ENCODE measurements at places on chromosomes 16 and 17.

DNA sequence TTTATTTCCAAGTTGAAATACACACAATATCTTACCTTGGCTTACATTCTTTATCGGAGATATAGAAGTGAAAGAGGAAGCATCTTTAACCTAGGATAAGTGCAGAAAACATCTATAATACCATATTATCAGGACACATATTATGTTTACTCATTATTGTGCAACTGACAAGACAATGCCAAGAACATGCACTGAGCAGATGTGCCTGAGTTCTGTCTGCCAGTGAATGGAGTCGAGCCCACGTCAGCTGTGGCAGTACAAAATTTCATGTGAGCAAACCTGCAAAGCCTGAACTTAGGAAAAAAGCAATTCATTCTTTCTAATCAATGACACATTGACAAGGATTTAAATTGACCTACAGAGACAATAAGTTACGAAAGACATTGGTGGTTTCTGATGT lies 154.4 kb downstream of the AXIN2 start:
- DNase-seq, result no peak

DNA sequence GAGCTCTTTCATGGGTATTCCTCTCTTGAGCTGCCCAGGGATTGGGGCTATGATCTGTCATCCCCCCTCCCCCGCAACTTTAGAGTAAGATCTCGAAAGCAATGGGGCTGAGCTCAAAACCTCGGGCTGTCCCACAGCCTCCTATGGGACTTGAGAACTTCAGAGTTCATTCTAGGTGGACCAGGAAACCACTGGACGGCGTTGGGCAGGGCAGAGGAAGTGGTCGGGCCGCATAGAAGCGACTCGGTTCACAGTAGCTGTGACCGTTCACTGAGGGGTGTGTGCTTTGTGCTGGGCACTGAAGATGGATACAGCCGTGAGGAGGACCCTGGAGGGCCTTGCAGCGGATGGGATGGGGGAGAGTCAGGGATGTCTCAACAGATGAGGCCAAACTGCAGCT lies 292.0 kb downstream of the CPPED1 start:
- no peak for DNase-seq

DNA sequence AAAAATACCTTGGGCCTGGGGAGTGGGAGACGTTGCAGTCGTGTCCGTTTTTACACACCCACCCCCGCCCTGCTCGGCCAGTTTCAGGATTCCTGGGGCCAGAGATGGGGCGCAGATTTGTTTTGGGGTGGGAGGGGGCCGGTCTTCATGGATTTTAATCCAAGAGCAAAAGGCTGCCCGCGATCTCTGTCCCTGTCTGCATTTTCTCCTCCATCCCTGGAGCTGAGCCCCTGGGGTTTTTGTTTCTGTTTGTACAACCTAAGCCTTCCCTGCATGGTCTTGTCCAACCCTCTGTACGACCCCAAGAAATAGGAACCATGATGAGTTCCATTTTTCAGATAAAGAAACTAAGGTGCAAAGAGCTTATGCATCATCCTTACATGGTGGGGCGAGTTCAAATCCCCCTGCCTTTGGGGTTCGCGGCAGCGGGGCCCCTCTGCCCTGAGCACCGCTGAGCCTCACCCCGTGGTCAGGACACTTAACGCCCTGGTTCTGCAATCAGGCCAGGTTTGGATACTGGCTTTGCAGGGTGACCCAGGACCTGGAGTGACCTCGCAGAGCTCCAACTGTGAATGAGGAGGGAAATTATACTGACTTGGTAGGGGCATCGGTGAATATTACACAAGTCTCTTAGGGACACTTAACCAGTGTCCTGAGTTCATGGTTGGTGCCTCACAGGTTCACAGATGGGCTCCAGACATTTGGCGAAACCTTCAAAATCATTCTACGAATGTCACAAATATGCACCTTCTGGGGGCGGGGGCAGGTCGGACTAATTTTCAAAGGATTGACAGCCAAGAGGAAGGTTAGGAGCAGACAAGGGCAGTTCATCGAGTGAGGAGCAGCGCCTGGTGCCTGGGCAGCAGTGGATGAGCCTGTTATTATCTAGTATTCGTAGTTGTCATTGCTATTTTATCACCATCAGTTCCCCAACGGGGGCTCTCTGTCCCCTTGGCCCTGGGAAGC lies 4.1 kb upstream of the FOXF1 start:
- DNase-seq, result no peak

- DNase-seq, result no peak
Measured at GRCh38 chr17:81349397-81350319, 45.6 kb upstream of the BAHCC1 start.

GRCh38 chr17:44900894-44901293 lies 1.6 kb upstream of the EFTUD2 start:
- DNase-seq, result no peak

GRCh38 chr17:10648956-10649355 lies 8.2 kb downstream of the MYH3 start:
- no peak for DNase-seq

DNA sequence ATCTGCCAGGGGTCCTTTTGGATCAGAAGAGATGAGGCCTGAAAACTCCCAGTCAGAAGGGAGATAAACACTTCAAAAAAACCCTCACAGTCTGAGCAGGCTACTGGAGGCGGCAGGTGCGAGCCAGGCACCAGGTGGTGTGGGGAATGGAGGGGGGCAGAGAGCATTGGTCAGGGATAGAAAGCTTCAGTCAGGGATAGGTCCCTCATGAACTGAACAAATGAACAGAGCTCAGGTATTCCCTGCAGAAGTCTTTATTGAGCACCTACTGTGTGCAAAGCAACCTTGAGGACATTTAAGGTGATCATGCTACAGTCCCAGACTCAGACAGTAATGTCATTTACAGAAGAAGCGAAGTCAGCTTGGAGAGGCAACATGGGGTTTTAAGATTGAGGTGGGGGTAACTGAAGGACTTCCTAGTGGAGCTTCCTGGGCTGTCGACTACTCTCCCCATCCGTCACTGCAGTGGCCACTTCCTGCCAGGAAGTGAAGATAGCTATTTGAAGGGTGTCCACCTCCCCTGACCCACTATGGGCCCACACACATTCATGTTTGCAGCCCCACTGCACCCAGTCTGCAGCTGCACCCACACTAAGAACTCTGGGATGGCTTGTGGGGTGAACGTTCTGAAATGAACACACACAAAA lies 3.2 kb downstream of the KIFC3 start:
- DNase-seq, result no peak

- DNase-seq, result no peak
Measured at GRCh38 chr16:10322723-10323527, 62.9 kb upstream of the ATF7IP2 start.

GRCh38 chr16:5504064-5504781 lies 406.6 kb upstream of the EEF2KMT start:
- DNase-seq, result no peak

- DNase-seq, result peak; percentile 50
Measured at GRCh38 chr17:57114085-57114673, 29.1 kb downstream of the AKAP1 start.

- DNase-seq, result no peak
Measured at GRCh38 chr16:58021661-58022551, 3.6 kb upstream of the MMP15 start.

DNA sequence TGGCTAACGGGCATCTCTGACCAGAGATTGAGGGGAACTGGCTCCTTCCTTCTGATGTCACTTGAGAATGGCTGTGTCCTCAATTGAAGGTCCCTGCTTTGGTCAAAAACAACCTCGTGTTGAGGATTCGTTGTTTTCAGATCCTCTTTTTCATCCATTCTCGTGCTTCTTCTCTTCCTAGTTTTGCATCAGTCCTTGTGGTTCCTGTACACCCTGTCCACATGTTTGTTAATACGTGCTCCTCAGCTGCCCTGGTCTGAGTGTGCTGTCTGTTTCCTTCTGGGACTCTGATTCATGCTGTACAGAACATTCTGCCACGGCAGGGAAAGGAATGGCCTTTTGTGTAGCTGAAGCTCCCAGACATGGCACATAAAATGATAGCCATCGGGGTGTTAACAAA lies 863.2 kb upstream of the GOT2 start:
- DNase-seq, result no peak

GRCh38 chr16:10405386-10405939 lies 19.6 kb downstream of the ATF7IP2 start:
- no peak for DNase-seq

DNA sequence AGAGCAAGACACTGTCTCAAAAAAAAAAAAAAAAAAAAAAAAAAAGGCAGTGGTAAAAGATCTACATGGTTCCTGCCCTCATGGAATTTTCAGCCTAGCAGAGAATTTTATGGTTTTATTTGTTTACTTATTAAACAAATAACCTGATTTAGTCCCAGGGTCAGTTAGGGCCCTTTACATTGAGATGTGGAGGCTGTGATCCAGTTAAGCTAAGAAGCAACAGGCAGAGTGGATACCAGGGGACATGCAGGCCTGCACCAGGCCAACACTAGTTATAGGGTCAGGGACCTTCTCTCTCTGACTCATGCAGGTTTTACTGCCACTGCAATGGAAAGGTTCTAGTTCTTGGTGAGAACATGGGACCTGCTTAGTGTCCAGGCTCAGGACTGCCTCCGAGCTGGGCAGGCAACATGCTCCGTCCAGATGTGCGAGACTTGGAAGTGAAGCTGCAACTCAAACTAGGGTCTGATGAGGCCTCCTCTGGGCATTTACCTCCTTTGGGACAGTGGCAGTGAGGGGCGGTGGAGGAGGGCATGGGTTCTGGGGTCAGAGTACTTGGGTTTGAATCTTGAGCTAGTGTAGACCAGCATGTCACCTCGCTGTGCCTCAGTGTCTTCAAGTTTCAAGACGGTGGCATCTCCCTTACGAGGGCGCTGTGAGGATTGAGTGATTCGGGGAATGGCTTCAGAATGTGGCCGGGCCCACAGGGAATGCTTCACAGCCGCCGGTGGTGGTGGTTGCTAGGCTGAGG lies 301.8 kb downstream of the CPPED1 start:
- DNase-seq, result no peak

DNA sequence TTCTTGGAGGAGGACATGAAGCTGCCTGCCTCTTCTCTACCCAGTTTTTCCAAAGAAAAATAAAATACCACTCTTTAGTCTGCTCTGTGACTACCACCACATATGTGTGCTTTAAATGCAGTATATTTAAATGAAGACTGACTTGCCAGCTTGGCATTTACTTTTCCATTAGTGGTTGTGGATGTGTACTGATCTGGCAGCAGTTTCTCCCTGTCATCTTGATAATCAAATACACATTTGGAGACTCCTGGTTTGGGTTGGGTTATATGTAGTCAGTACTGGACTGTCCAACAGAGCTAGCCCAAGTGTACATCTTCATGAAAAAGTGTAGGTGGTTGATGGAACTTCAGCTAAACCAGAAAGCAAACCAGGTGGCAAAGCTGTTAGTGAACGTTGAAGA lies 19.9 kb downstream of the COX10 start:
- no peak for DNase-seq

DNA sequence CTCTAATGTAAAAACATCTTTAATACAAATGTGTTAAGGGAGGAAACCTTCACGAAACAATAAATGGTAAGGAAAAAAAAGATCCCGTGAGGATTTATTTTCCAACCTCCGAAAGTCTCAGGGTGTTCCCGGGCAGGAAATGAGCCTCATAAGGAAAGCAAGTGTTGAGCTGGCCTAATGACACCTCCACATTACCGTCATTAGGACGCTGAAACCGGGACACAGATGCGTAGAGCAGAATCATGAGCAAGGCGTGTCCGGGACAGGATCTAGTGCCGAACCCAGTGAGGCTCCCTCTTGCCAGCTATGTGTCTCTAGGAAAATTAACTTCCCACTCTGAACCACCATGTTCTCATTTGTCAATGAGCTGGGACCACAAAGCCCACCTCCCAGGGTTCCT lies 22.7 kb upstream of the CYTH1 start:
- DNase-seq, result no peak

DNA sequence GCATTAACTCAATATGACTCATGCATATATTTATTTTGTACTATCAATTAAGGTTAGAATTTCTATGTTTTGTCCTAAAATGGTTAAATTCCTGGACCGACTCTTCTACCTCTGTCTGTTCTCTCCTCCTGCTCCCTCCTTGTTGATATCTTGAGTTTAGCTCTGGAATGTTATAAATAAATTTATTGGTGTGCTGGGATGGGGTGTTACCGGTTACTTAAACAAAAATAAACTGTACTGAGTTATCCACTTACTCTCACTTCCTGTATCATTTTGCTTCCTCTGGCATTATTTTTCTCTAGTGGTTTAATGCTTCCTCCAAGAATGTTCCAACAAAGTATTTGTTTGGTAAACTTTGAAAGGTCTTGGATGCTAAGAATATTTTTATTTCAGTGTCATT lies 120.1 kb downstream of the ABCA8 start:
- DNase-seq, result no peak

- no peak for DNase-seq
Measured at GRCh38 chr17:8273884-8274444, 14.5 kb upstream of the RANGRF start.

DNA sequence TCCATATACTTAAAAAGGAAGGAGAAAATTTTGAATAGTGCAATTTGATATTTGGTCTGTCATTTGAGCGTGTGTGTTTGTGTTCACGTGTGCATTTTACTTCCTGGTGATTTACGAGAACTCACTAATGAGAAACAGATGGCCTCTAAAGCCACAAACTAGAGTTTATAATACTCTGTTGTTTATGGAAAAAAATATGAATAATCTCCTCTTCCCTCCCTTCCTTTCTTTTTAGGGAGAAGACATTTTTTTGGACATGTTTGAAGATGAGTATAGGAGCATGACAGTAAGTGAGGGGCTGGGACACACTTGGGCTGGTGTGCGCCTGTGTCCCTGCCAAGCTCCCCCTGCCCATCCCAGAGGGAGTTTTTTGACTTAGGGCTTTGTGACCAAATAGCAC lies 102.7 kb downstream of the CLEC16A start:
- no peak for DNase-seq

- no peak for DNase-seq
Measured at GRCh38 chr16:57721356-57722209, 14.0 kb upstream of the KATNB1 start.

DNA sequence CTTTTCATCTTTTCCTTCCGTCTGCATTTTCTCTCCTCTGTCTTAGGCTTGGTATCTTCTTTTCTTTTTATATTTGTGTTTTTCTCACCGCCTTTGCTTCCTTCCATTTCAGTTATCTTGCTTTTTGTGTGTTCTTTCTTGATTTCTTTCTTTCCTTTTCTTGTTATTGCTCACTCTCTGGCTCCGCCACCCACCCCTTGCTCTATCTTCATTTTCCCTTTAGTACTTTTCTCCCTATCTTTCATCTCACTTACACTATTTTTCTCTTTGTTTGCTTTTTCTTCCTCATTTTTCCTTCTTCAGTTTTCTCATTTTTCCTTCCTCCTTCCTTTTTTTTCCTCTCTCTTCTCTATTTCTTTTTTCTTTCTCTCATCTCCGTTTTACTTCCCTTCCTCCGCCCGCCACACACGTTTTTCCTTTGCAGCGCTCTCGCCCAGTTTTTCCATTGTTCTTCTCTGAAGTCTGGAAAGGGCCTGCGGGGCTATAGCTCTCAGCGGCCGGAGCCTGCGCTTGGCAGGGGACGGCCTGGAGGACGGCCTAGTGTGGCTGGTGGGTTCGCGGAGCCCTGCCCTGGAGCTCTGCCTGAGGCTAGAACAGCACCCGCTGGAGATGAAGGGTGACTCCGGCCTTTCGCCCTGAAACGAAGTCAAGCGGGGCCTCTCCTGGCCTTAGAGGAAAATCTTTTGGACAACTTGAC lies 5.2 kb upstream of the HOXB13 start:
- DNase-seq, result no peak

- no peak for DNase-seq
Measured at GRCh38 chr16:4574919-4575705, 19.0 kb downstream of the C16orf96 start.

- DNase-seq, result peak; percentile 33
Measured at GRCh38 chr16:66476328-66477027, 49.4 kb downstream of the BEAN1 start.

GRCh38 chr16:57476546-57477410 lies 9.5 kb downstream of the DOK4 start:
- no peak for DNase-seq

Data from stimulated activated CD8-positive, alpha-beta memory T cell treated with anti-CD3 and anti-CD28 coated beads, Interleukin-7, amount 100 ng/mL, for 24 hours (primary cell).